HT-29 (cell line): ENCODE measurements at places on chromosomes 12 and 14.

DNA sequence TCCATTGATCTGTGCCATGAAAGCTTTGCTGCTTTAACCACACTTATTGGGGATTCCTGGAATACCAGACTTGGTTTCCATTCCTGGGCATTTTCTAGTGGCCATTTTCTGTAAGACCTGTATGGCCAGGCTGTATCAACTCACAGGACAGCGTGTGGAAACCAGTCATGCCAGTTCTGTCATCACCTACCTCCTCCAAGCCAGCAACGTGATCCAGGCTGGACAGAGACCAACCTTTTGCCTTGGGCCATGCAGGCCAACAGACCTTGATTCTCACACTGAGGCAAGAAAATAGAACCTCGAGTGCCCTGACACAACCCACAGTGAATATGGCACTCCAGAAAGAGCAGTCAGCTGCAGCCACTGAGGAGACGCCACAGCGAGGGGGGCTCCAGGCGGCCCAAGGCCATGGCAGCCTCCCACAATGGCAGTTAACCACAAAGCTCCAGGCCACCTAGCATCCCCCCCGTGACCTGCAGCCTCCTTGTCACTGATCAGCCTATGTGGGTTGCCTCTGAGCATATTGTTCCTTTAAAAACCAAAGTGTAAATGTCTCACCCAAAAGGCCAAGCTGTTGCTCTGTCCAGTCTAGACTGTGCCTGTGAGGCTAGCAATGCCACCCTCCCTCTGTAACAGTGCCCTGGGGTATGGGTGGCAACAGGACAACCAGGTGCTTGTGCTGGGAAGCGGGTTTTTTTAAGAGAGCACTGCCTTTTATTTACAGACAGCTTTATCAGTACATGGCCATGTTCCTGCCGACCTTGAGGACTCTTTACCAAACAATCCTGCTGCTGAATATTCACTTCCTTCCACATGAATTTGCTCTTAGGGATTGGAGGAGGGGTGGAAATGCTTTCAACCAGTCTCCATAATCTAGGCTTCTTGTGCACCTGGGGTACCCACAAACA, 168.7 kb upstream of the HIF1A start:
- peak; percentile 60 for DNase-seq

DNA sequence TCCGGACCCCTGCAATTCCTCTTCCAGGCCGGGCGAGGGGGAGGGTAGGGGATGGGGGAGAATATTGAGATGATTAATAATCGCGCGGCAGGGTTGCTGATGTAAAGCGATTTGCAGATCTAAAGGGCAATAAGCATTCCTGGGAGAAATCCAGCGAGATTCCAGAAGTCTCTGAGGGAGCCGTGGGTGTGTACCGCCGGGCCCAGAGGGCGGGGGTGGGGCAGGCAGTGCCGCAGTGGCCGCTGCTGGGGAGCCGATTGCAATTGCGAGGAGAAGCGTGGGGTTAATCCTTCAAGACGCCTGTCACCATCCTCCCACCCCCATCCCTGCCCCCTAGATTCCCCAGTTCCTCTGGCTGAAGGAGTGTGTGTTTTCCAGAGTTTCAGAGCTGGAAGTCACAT, 16.4 kb downstream of the FOS start:
- peak; percentile 73 for DNase-seq

DNA sequence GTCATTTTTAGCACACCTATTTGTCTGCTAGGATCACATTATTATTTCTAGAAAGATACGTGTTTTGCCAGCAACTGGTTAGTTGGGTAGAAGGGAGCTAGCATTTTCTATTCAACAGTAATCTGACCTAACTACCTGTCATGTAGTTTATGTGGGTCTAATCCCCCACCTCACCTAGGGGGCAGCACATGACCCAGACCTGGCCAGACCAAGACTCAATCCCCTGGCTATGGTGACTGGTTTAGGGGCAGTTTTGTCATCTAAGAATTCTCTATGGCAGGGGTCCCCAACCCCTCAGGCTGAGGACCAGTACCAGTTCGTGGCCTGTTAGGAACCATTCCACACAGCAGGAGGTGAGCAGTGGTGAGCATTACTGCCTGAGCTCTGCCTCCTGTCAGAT, 29.5 kb upstream of the EVL start:
- no peak for DNase-seq

GRCh38 chr12:49797449-49797776, 30.8 kb downstream of the NCKAP5L start:
- no peak for DNase-seq

- DNase-seq = no peak
These were observed 18.1 kb upstream of the SMOC1 start for GRCh38 chr14:69861025-69861569.

- DNase-seq = no peak
These were observed 129.6 kb upstream of the CDKN3 start for GRCh38 chr14:54267172-54267571.

- DNase-seq = no peak
These were observed 88.7 kb downstream of the CCDC91 start for GRCh38 chr12:28278960-28279359.

- DNase-seq = no peak
These were observed 37.6 kb upstream of the ARHGAP5 start for GRCh38 chr14:32039401-32040030.

GRCh38 chr14:50039734-50040400, 76.5 kb downstream of the VCPKMT start:
- peak; percentile 80 for DNase-seq

DNA sequence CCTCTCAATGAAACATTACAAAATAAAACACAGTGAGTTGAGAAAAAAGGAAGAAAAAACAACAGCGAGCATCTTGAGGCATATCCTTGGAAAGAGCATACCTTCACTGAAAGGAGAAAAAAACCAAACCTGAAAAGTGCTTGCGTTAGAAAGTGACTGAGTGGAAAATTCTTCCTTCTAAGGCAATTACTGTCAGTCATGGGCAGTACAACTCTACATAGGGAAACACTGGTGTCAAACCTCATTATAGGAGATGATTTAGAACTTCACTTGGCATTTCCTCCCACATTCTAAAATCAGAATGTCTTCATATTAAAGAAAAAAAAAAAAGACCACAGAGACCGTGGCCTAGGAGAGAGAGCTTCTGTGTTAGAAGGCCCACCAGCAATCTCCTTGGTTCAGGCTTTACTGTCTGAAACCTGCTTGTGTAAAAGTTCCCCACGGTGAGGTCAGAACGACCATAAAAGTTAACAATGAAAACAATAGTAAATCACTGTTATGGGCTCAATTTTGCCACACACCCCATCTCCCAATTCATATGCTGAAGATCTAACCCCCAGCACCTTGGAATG, 91.1 kb upstream of the CRY1 start:
- no peak for DNase-seq

DNA sequence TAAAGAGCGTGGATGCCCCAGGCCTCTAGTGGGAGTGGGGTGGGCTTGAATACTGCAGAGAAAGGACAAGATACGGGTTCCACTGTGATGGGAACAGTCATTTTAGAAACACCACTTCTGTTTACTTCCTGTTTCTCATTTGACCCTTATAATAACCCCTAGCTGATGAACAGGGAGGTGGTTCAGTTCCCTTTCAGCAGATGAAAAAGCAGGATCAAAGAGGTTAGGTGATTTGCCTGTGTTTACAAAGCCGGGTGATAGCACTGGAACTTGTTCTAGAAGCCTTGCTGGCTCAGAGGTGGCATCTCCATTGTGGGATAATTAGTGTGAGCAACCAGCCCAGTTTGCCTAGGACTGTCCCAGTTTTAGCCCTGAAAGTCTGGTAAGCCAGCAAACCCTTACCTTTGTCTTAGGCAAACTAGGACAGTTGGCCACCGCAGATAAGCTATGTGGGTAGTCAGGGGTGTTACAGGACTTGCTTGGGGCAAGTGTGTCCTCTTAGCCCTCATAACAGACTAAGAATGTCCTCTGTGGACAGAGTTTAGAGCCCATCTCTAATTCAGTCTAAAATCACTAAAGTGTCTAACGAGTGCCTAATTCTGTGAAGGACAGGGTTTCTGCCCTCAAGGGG, 7.5 kb upstream of the LRP1-AS start:
- DNase-seq = no peak

DNA sequence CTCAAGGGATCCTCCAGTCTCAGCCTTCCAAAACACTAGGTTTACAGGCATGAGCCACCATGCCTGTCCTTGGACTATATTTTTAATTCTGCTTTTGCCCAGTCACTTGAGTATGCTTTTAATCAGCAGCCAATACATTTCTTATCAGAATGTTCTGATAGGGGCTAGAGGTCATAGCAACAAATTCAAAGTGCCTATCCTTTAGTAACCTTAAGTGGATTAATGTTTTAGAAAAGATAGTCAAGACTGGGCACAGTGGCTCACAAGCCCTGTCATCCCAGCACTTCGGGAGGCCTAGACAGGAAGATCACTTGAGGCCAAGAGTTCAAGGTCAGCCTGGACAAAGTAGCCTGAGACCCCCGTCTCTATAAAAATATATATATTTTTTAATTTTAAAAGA, 37.1 kb downstream of the CKB start:
- no peak for DNase-seq

DNA sequence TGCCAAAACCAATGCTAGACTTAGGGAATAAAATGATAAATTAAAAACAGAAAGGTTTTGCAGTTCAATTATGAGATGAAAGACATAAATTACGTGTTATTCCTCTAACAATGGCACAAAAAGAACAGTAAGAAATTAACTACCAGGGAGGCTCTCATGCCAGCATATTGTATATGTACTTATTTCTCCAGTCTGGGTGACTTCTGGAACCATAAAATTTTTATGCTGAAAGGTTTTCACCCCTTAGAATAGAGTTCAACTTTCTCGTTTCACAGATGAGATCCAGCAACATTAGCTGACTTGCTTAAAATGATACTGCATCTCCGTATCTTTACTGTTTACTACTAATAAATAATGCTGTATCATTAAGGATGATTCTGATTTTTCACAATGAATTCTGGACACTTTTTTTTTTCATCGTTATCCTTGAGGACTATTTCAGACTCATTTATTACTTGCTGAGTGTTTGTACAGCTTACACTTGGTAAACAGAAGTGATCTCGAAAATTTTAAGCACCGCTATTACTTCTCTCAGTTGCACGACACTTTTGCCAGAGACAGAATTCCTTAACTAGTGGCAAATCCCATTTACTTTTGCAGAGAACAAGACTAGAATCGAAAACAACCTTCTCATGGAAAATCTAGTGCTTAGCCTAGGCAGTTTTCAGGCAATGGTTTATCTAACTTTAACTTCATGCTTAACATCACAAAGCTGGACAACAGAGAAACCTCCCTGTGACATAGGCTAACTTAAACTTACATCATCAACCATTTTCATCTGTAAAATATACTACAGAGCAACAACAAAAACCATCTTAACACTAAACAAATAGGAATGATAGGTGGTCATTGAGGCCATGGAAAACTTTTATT, 2.7 kb downstream of the RSRC2 start:
- peak; percentile 31 for DNase-seq

DNA sequence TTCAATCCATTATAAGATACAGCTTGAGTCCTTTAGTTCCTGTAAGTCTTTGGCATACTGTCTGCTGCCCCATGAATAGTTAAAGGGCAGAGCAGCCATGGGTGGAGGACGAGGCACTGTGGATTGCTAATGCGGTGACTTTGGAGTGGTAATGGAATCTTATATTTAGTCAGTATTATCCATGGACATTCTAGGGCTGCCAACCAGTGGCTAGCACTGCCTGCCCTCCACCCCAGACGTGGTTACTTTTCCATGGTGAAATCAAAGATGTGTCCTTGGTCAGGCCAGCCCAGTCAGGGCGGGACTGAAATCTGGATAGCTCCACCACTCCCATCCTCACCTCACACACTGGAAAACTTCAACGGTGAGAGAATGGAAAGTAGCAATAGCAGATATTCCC, 2.3 kb downstream of the TTC9 start:
- no peak for DNase-seq

DNA sequence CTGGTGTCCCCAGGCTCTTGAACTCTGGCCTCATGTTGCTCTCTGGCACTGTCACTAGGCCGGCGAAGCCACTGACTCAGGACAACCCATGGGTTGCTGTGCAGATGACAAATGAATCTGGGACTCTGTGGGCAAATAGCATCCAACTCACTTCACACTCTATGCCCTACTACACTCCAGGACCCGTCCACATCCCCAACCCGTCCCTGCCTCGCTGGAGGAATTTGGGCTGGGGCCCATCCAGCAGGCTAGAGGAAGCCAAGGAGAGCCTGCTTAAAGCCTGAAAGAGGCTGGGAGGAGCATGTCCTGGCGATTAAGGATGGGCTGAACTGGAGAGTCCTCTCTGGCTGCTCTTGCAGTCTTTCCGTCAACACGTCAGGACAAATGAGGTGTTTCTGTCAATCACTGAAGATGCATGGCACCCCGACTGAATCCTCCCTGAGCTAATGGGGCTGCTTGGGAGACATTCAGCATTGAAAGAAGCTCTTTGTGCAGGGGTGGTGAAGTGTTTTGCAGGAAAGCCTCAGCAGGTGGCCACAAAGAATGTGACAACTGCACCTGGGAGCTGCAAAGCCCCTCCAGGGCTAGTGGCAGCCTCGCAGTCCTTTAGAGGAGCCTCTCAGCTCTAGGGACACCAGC, 71.7 kb downstream of the ANO2 start:
- no peak for DNase-seq

DNA sequence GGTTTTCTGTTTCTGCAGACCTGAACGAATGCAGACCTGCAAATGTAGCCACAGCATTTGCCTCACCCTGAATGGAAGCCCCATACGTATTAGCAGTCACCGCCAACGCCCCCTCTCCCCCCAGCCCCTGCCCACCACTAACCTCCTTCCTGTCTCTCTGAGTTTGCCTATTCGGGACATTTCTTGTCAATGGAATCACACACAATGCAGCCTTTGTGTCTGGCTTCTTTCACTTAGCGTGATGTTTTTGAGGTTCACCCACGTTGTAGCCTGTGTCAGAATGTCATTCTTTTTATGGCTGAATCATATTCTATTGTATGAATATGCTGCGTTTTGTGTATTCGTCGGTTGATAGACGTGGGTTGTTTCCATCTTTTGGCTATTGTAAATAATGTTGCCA, 178.6 kb downstream of the AACS start:
- no peak for DNase-seq

- DNase-seq = peak; percentile 46
These were observed 120.3 kb upstream of the SOX5 start for GRCh38 chr12:24069532-24070395.

GRCh38 chr12:40602562-40602961, 89.7 kb upstream of the CNTN1 start:
- DNase-seq = no peak
